ENCODE measurements at places on chromosomes 5 and 9.

DNA sequence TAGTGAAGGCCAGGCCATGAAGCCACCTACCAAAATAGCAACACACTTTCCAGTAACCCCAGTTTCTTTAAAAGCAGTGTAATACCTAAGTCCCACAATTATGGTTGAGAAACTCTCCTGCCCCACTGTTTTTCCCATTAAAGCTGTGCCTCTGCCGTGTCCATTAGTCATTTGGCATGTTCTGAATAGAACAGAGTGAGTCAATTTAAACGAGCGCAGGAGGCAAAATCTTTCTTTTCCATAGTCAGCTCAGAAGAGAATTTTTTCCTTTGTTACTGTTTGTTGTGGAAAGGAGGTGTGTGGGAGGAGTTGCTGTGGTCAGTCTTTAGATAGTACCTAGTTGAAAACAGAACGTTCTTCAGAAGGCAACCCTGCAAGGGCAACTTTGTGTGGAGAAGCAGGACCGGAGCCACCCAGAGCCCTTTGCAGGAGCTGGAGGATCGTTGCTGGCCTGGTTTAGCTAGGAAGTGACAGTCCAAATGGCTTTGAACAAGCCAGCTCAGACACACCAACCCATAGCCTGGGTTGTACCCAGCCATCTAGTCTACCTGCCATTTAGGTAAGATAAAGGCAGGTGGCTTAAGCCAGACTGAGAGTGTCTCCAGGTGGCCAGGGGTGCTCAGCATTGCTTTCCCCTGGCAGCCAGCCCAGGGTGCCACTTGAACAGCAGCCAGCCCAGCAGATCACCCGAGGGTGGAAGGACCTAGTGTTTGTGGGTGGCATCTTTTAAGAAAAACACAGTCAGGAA is 30.4 kb downstream of the GADD45G start:
- no peak for DNase-seq

DNA sequence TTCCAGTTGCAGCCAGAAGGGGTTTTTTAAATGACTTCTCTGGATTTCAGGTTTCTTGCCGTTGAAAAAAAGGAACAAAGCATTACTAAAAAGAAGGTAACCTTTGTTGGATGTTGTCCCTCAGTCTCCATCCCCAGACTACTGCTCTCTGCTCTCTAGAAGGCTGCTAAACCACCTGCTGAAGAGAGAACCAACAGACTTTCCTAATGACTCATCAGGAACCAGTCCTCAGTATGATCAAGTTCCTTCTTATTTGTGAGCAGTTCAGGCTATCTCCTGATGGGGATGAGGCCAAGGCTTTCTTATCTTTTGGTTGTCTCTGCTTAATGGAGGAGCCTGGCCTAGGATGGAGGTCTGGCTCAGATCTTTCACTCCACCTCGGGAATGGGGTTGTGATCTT is 4.1 kb downstream of the KIF4B start:
- no peak for DNase-seq

DNA sequence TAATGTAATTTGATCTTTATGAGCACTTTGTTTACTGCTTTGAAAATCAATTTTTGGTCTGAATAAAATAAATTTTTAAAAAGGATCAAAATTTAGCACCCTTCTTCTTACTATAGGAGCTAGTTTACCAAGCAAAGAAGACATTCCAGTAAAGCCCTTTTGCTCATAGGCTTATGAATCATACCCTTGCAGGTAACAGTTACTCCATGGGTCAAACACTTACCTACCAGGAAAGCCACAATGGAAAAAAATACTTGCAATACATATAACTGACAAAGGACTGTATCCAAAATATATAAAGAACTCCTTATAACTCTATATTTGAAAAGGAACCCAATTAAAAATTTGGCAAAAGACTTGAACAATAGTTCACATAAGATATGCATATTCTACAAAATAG is 66.6 kb downstream of the SHOC1 start:
- no peak for DNase-seq

DNA sequence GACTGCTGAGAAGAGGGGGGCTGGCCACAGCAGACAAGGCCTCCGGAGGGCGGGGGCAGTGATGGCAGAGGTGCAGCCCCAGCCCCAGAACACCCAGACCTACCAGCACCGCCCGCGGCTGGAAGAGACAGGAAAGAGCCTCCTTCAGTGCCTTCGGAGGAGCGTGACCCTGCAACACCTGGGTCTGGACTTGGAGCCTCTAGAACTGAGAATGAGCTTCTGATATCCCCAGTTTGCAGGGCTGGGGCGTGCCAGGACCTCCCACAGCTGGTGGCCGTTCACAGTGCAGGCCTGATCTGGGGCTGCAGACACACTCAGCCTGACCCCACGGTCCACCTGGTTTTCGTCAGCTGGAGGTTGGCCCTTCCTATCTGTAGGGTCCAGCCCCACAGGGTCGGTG is 9.1 kb downstream of the LCN10 start:
- no peak for DNase-seq

DNA sequence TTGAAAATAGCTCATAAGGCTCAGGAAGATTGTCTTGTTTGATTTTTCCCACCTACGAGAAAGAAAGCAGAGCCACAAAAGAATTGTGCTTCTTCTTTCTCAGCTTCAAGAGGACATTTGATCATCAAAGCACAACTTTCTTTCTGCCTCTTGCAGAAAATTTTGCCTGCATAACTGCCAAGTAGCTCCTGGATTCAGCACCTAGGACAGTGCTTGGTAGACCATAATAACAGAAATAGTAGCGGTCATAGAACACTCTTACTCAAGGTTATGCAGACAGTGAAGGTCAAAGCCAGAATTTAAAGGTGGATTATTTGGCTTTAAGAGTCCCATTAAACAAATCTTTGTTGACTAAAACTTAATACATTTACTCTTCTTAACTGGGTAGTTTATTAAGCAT is 594.7 kb upstream of the CCNG1 start:
- no peak for DNase-seq

GRCh38 chr9:101791938-101792337 is 53.5 kb upstream of the GRIN3A start:
- no peak for DNase-seq

- DNase-seq: no peak
Observed at GRCh38 chr5:61623401-61624069, 291.5 kb downstream of the ZSWIM6 start.

DNA sequence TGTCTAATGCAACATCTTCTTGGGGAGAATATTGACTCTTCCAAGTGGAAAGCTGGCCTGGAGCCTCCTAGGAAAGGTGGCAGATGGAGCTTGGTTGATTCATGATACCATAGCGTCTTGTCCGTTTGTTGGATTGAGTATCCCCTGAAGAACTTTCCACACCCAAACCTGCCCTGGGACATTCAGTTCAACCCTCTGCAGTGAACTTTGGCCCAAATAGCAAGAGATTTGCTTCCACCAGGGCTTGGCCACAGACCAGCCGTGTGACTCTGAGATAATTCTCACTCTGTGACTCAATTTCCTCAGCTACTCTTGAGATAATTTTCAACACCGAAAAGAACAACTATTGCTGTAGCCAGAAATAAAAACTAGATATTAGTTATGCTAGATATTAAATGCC is 108.0 kb upstream of the RAD23B start:
- no peak for DNase-seq

- DNase-seq: no peak
Observed at GRCh38 chr5:76527685-76528161, 95.5 kb downstream of the F2RL2 start.

GRCh38 chr9:134286471-134287245 is 39.6 kb upstream of the RXRA start:
- DNase-seq: no peak

DNA sequence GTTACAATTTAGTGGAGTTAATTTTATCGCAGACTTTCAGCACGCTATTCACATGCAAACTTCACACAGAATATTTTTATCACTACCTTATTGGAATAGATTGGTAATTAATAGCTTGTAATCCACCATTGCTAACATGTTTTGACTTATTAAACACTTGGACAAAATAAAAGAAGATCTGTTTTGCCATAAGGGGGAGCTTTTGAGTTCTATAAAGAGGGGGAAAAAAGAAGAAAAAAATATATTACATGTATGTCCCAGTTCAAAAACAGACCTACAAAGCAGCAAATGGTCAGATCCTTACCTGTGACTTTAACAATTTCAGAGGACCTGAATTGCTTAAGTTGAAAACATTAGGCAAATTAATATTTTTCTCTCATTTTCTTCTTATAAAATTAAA is 1.2 kb upstream of the PAPPA start:
- DNase-seq: no peak

GRCh38 chr5:123448743-123449142 is 25.5 kb upstream of the CEP120 start:
- no peak for DNase-seq

DNA sequence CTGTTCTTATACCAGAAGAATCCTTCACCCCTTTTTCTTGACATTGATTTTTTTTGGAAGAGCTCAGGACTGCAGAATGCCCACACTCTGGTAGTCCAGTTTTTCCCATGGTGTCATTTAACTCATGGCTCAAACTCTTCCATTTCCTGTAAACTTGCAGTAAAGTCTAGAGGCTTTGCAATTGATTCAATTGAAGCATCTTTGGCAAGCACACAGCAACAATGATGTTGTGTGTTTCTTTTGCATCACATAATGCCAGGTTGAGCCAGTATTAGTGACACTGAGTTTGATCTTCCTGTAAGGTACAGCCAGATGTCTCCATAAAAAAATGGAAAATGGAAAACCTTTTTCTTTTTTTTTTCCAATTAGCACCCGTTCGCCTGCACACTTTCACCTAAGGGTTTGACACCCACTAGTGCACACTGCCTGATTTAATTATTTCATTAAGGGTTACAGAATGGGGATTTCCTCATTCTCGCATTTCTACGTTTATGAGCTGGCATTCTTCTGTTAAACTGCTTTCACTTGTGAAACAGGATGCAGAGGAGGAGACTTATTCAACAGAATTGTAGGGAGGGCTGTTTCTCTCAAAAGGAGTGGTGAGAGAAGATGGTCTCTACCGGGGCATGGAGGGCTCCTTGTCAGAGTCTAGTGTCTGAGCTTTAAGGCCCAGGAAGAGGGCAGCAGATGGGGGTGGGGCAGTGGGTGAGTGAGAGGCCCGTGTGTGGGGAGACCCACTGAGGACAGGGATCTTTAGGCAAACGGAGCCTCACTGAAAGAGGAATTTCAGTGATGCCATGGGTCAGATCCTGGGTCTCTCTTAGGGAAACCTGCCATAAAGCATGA is 2.2 kb upstream of the S1PR3 start:
- no peak for DNase-seq

DNA sequence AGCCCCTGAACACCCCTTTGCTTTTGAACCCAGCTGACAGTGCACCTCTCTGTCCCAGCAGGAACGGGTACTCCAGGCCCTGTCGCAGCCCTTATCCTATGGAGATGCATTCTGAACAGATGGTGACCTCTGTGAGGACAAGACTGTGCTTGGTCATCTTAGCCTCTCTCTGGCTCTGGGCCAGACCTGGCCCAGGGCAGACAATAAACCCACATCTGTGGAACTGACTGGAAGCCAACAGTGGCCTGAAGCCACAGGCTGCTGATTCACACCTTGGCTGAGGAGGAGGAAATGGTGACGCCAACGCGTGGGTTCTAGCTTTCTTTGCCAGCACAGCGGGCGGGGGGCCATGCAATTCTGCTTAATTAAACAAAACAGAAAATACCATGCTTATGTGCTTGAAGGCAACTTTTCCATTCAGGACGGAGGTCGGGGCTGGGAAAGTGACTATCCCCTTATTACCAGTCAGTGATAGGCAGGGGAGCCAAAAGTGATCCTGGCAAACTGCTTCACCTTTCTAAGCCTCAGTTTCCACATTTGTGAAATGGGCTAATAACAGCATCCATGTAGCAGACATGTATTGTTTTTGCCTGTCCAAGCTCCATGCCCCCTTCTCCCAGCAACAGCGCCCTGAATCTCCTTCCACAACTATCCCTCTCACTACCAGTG is 10.8 kb downstream of the SH3PXD2B start:
- peak; percentile 47 for DNase-seq

DNA sequence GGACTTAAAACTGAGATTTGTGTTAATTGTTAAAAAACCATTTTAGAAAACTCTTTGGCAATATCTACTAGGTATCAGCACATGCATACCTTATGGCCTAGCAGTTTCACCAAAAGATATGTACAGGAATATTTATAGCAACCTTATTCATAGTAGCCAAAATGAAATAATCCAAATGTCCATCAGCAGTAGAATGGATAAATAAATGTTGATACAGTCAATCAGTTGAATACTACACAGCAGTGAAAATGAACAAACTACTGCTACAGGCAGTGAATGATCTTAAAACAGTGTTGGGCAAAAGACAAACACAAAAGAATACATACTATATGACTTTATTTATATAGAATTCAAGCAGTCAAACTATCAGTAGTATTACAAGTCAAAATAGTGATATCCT is 16.4 kb downstream of the RFESD start:
- no peak for DNase-seq

GRCh38 chr5:112684737-112685136 is 52.9 kb upstream of the APC start:
- DNase-seq: peak; percentile 44

DNA sequence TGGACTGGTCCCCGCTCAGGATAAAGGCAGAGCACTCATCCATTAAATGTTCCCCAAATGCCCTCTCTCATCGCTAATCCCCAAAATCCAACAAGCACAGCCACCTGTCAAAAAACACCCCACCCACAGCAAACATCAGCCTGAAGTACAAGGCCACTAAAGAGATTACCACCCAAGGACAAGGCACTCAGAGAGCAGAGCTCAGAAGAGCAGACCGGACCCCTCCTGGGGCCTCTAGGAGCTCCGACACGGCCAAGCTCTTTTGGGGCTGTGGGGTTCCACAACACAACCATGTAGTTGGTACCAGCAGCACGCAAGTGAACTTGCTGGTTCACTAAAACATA is 9.8 kb downstream of the VDAC1 start:
- DNase-seq: no peak

GRCh38 chr9:100601216-100601615 is 23.3 kb downstream of the CAVIN4 start:
- no peak for DNase-seq

- no peak for DNase-seq
Observed at GRCh38 chr5:84961903-84962302, 577.2 kb upstream of the EDIL3 start.

DNA sequence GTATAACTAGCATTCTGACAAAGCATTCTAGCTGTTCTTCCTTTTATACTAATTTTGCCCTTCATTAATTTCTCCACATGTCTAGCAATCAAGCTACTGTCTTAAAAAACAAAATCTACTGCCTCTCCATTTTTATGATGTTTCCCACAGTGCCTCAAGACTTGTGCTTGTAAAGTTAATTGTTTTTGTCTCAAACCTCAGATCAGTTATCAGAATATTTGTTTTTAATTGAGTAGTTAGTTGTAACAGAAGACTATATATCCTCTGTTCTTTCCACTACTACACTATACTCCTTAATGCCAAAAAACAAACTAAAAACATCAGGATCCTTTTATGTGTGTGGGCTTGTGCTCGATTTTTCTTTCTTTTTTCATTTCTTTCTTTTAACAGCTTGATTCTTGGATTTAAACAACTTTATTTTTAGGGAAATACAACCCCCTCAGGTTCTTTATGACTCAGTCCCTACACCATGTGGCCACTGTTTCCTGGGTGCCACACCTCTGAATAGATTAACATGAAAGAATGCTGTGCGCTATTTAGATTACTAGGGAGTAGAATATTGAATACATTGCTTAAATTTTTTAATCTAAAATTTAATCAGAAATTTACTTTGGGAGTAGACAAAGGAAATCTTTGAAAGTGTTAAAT is 1.2 kb downstream of the ASPN start:
- DNase-seq: no peak
